ENCODE measurements at places on chromosomes 4 and X.
A peak's percentile ranks its signal among the peaks of the same experiment; 100 is the strongest.

GRCh38 chr4:170391066-170391740 lies 301.4 kb upstream of the AADAT start:
- DNase-seq, result no peak

DNA sequence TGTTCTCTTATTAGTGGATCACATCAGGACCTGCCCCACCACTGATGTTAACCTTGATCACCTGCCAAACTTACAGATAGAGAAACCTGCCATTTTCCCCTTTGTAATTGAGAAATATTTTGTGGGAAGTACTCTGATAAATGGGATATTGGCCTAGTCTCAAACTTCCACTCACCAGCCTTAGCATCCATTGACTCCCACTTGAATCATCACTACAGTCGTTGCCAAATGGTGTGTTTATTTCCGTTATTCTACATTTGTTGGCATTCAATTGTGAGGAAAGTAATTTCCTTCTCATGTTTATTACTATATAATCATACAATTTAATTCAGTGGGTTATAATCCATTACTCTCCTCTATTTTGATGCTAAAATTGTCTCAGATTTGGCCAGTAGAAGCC lies 156.4 kb upstream of the CXCL13 start:
- DNase-seq, result peak; percentile 46

- DNase-seq, result peak; percentile 55
Observed at GRCh38 chr4:153466081-153466948, at the start of gene TMEM131L. Gene TMEM131L, plus strand, starts transcription at chr4:153466360. Its CDS starts 38 bp downstream, at chr4:153466398.

- no peak for DNase-seq
Observed at GRCh38 chrX:13774696-13775095, 40.1 kb downstream of the OFD1 start.

DNA sequence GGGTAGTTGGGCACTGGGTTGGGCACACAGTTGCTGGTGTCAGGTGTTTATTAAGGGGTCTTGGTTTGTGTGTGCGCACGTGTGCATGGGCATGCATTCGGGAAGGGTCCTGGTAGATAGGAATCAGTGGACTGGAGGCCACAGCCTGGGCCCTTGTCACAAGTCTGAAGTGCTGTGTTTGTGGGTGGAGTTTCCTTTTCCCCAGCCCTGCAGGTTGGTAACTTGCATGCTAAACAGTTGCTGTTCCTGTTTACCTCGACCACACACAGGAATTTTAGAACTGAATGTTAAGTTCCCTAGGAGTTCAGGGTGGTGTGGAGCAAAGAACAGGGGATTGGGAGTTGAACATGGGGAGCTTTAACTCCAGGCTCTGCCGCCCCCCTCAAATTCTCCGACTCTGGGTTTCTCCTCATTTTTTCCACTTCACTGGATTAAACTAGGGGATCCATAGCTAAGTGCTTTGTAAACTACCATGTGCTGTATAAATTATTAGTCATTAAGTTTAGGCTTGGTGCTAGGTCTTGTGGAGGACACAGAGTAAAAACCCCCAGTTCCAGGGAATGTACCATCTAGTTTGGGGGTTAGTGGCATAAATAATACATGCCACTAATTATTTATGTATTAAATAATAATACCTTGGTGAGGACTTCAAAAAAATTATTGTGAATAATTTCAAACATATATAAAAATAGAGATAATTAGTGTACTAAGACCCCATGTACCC lies 49.0 kb downstream of the STARD8 start:
- no peak for DNase-seq

- DNase-seq, result no peak
Observed at GRCh38 chr4:184439856-184440594, 34.3 kb downstream of the IRF2 start.

DNA sequence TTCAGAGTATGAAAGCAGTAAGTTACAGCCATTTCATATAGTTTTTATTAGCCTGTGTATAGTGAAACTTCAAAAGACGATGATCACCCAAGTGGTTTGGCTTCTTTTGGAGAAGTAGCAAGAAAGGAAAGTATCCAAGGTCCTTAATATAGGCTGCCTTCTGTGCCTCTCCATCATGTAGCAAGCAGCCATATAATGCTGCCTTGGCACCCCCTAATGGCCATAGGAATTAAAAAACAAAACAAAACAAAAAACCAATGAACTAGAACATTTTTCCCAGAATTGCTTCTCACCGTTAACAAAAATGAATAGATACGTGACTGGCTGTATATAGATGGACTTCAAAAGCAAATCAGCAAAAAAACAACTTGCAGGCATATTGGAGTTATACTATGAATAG lies 18.9 kb downstream of the LAMP2 start:
- no peak for DNase-seq

DNA sequence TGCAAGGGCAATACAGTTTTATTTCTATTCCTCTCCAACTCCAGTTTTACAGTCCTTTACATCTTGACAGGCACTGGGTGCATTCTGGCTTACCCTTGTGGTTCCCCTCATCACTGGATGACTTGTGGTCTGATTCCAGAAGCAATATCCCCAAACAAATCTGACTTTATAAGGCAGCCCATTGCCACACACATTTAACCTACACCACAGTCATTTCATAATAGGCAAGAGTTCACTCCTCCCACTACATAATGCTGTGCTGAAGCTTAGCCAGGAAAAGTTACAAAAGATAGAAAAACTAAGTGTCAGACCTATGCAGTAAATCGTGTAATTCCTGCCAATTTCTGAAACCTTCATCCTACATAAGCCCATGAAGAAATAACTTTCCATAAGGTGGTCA lies 82.9 kb upstream of the MID1IP1 start:
- DNase-seq, result no peak

DNA sequence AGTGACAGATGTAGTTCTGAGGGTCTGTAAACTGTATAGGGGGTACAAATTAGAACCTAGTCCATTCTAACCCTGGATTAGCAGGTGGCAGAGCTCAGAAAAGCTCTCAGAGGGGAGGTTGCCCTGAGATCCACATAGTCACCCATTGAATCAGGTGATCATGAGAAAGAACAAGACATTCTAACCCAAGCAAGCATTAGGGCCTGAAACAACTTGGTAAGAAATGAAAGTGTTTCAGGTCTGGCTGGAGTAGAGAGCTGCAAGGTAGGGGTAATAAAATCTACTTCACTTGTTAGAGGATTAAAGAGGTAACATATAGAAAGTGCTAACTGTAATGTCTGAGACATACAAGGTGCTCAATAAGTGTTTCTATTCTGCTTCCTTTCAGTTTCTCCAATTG lies 8.8 kb upstream of the BMP2K start:
- DNase-seq, result no peak

GRCh38 chr4:69484011-69484410 lies 11.7 kb downstream of the UGT2B4 start:
- no peak for DNase-seq

DNA sequence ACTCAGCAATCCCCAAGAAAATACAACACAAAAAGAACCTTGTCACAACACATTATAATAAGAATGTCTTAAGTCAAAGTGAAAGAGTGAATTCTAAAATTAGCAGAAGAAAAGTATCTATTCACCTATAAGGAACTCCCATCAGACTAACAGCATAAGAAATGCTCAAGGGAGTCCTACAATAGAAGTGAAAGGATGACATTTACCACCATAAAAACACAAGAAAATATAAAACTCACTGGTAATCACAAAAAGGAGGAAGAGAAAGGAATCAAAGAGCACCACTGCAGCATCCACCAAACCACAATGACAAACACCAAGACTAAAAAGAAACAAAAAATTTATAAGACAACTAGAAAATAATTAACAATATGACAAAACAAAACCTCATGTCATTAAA lies 257.0 kb upstream of the AGTR2 start:
- DNase-seq, result no peak

Measured in NCI-H226 (cell line).